ENCODE measurements at places on chromosomes 1 and 21.
A peak's percentile ranks its signal among the peaks of the same experiment; 100 is the strongest.

GRCh38 chr1:119966681-119967080 is 70.4 kb upstream of the ADAM30 start:
- DNase-seq: no peak

DNA sequence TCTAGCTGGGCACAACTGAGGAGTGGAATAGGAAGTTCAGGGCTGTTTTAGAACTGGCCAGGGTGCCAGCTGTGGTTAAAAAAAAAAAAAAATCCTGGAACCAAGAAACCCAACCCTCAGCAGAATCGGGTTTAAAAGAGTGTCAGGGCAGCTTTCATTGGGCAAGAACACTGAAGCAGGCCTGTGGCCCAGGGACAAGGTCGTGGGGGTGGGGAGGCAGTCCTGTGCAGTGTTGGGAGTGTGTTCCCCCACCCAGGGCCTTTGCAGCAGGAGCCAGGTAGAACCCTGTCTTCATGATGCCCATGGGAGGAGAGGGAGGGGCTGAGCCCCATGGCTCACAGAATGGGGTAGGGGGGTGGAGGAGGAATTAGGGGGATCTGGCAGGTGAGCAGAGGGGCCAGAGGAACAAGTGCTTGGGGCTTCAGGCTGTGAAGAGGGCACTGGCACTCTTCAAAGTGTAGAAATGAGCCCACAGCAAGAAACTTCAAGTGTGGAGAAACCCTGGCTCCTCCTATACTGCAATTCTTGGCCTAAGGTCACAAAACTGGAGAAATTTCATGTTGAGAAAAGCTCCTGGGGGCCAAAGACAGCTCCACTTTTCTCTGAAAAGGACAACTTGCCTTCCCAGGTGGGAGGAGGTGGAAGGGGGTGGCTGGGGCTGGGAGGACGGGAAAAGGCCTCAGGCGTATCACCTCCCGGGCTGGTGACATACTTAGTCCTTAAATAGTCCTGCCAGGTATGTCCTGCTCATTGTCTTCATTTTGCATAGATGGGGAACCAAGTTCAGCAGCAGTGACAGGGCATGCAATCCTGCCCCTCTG is 39.3 kb downstream of the KIAA1614 start:
- no peak for DNase-seq

DNA sequence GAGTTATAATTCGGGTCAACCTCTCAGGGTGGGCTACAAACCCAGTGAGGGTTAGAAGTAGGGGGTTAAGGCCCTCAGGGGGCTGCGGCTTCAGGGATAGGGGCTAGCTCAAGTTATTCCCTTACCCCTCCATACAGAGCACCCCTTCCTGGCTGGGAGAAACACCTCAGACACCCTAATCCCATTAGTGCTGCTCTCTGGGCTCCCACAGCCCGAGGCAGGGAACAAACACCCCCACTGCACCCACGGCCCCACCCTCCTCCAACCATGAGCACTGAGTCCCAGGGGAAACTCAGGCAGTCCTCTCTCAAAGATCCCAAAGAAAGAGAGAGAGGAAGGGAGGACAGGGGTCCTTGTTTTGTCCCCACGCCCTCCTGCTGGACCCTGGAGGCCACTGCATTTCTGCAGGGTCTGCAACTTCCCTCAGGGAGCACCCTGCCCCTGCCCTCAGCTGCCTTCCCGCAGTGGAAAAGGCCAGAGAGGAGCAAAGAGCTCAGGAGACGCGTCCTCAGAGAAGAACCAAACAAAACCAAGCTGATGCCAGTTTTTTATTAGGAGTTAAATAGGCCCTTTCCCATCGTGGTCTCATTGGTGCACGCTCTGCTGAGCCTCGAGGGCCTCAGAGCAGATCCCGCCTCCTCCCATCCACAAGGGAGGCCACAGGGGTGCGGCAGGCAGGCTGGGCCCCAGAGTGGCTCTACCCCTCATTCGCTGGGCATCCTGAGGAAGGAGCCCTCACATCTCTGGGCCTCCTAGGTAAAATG is 1.4 kb upstream of the S100A4 start:
- no peak for DNase-seq

- DNase-seq: peak; percentile 87
These were observed 58.7 kb upstream of the GADD45A start for GRCh38 chr1:67626090-67626860.

GRCh38 chr21:45250914-45251634 is 36.6 kb downstream of the POFUT2 start:
- no peak for DNase-seq
